HS-27A (cell line): ENCODE measurements at places on chromosomes 12 and 14.

DNA sequence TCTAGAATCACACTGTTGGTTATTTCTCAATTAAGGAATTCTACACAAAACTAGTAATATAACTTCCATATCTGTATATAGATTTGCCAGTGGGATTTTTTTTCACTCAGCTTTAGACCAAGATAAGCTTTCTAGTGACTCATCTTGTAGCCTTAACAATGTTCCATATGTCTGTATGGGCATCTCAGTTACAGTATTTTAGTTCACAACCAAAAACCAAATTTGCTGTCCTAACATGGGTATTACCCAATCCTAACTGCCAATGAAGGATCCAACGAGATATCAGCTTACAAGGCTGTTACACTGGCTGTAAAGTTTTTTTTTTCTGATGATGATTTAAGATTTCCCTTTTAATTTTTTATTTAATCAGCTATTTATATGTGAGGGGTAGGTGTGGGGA, 31.5 kb upstream of the KRR1 start:
- no peak for DNase-seq

DNA sequence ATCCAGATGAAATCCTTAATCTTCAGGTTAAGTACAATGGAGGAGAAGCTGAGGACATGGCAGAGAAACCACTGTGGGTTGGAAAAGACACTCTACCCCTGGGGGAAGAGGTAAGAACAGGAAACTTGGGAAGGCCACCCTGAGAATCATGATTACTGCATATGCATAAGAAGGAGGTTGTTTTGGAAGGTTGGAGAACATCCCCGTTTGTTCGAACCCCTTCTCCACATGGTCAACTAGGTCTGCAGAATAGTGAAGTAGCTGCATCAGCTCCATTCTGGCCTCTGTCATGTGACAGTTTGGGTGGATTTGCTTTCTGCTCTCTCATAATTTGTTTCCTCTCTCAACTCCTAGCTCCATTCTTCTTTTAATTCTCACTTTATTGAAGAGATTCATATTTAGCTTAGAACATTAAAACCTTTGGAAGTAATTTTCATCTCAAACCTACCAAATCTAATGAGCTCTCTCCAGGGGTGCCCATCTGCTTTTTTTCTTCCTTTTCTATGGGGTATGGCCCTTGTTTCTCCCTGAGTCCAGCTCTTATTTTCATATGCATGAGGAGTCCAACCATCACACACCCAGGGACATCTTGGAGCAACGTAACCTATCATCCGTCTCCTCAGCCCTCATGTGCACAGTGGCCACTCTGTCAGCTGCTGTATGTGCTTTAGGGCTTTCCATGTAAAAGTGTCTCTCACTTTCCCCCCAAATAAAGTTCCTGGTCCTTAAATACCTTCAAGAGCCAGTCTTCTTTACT, 820.3 kb downstream of the TMEM121 start:
- no peak for DNase-seq

DNA sequence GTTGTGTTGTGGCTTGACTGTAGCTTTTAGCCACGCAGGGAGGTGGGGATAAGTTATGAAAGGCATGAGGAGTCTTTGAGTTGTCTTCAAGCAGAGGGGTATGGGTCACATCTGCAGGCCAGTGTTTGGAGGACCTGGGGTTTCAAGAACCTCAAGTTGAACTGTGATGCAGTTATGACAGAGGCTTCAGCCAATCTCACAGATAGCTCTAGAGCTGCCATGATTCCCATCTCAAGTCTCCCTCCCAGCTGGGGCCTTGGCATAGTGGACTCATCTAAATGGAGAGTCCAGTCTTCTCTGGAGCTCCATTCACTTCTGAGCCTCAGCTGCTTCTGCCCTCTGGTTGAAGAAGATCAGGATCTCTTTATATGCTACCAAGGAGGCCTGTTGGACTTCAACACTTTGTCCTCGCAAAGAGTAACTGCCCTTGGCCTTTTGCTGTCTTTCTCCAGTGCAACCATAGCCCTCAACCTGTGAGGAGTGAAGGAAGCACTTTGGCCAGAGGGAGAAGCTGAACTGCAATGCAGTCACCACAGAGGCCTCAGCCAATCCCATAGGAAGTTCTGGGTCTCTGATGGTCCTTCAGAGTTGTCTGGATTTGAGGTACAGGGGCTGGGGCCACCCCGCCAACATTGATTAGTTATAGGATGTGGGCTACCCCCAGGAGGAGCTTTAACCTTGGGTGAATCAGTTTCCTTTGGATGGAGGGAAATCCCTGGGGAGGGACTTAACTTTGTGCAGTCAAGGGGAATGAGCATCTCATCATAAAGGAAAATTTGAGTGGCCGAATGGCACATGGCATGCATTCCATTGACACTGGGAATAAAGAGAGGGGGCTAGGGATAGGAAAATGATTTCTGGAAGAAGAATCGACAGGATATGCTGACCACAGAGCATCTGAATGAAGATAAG, 230.5 kb downstream of the PCNX1 start:
- DNase-seq = no peak

- no peak for DNase-seq
Measured at GRCh38 chr12:70551731-70552130, 85.5 kb downstream of the PTPRB start.

DNA sequence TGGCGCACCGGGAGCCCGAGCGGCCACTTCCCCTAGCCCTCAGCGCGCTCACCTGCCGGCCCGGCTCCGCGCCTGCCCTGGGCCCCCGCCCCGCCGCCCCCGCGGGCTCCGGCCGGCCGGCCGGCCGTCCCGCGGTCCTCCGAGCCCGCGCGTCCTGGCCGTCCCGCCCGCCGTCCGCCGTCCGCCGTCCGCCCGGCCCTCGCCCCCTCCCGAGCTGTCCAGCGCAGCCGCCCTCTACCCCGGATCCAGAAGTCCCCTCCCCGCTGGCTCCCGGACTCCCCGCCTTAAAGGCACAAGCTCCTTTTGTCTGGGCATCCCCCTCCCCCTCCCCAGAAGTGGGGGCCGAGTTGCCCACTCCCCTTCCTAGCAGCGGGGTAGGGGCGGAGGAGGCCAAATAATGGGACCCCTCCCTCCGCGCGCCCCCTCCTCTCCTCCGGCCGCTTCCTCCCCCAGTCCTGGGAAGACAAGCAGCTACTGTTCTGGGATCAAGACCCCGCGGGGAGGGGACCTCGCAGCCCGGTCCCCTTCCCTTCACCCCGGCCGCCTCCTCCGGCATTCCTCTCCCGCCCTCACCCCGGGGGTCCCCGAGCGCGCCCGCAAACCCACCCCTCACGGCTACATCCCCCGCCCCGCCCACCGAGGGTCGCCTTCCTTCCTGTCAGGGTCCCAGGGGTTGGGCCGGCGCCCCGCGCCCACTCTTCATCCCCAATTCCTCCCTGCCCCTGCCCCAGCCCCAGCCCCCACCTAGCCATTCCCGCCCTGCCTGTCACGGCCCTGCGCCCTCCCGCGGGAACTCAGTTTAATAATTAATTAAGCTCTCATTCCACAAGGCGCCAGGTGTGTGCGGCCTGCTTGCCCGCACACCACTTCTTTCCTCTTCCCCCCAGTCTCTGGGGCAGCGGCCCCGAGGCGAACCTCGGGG, at the start of gene ADCY6:
Gene ADCY6 (minus strand): TSS at position 236 of the 922 bp plus-strand sequence. CDS start 5,655 bp downstream, outside the sequence.
- DNase-seq = no peak

DNA sequence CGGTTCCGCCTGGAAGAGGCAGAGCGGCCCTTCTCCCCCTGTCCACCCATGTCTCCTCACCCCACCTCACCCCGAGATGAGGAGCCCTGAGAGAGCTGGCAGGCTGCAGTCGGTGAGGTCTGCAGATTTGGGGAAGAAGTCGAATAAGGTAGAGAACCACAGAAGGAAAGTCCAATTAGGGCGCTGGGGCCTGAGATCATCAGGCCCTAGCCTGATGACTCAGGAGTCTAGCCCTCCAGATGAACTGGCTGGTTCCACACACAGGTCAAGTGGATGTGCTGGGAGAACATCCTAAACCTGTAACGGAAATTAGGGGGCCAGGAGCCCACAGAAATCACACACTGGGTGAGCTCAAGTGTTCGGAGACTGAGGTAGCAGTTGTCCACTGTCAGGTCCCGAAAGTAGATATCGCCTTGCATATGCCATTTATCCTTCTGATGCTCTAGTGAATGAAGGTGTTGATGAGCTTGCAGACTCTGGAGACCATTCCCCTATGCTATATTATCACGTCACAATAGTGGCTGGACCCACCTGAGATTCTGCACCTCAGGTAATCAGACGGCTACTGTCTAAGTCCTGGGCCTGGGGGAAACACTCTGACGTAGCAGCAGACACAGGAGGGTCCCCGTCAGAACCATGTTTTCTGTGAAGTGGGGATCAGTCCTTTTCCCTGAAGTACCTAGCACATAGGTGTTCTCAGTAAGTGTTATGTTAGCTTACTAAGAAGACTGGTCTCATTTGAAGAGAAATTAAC, 886 bp upstream of the METTL17 start:
- DNase-seq = no peak

DNA sequence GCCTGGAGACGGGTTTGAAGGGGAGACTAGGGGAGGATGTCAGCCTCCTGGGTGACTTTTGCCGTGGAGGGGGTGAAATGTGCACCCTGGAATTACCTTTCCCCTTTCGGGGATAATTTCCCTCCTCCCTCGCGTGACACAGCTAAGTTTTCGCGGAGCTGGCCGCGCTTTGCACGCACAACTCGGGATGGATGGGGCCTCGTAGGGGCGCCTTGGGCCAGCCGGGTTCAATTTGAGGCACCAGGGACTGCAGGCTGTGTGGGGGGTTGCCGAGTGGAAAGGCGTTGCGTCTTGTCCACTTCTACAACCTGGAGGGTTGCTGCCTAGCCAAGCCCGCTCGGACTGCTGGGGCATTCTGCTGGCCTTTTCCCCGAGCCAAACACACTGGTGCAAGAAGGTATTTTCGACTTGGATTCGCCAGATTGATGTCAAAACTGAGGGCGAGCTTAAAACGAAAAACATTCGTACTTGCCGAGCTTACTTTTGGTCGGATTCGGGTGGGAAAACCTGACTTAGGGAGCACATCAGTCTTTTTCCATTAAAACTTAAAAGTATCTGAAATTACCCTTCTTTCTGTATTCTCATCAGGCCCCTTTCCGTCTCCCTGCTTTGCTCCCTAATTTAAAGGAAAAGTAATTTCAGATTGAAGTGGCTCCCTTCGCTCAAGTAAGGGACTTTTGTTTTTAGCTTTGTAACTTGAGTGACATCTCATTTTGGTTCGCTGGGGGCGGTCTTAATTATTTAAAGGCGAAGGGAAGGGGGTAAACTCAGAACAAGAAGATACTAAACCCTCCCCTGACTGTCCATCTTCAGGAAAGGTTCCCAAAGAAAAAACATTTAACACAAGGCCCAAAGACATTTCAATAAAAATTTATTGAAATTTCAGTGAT, 14.3 kb downstream of the TBX3 start:
- DNase-seq = no peak

DNA sequence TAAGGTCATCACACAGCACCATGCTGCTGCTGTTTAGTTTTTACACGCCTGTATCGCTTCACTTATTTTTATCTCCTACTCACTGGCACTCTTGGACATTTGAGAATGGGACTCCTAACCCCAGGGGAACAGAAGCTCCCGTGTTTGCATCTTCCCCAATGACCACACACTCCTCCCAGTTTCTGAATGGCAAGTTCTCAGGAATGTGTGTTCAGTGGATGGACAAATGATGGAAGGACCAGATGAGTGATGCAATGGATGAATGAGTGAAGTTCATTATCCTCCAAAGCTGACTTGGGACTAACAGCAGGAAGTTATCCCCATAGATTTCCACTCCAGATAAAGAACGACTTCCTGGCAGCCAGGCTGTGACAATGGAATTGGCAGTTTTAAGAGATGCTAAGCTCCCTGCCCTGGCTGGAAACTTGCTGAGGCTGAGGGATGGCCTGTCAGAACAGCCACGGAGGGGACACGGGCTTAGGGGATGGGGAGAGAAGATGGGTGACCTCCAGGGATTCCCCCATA, 231.5 kb downstream of the SLC15A4 start:
- no peak for DNase-seq

- DNase-seq = no peak
Measured at GRCh38 chr14:58738876-58739275, 101.1 kb downstream of the DACT1 start.

- DNase-seq = no peak
Measured at GRCh38 chr12:108214486-108214885, 85.4 kb downstream of the WSCD2 start.

DNA sequence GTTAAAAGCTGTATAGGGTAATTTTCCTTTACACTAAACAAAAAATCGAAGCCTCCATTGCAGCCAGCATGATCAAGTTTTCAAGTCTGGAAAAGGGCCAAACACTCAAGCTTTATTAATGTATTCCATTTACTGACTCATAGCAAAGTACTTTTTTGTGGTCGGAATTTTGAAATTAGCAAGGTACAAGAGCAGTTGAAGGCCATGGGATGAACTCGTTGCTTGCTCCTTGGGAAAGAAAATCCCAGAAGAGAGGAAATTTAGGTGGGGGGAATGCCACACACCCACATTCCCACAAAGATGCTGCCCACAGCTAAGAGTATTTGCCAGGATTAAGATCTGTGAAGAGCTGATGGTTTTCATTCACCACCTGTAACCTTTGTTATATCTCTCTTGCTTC, 333.7 kb downstream of the EGLN3 start:
- DNase-seq = peak; percentile 59

DNA sequence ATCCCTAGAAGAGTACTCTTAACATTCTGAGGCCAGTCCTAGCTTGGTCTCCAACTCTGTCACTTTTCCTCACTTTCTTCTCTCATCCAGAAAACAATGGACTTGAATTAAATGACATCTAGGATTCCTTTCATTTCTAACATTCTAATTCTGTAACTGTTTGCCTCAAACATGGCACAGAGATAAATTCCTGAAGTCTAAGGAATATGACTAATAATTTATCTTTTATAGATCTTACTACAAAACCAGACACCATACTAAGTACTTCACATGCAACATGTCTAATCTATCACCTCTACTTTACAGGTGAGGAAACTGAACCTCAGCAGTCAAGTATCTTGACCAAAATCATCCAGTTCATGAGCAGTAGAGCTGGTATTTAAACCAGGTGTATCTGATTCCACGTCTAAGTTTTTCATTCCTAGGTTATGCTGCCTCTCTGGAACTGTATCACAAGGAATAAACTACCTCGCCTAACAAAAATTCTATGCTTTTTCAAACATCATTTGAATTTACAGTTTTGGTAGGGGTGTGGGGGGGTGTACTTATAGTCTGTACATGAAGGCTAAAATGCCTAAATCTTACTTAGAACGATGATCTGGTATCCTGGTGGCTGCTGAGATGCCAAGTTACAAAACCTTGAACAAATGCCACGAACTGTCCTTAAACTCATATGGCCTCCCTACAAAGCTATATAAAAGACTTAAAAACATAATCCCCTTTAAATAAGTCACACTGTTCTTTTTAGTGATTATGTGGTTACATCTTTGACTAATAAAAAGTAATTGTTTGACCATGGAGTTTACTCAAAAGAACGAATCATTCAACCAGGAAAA, 41.6 kb downstream of the ATXN2 start:
- peak; percentile 30 for DNase-seq

DNA sequence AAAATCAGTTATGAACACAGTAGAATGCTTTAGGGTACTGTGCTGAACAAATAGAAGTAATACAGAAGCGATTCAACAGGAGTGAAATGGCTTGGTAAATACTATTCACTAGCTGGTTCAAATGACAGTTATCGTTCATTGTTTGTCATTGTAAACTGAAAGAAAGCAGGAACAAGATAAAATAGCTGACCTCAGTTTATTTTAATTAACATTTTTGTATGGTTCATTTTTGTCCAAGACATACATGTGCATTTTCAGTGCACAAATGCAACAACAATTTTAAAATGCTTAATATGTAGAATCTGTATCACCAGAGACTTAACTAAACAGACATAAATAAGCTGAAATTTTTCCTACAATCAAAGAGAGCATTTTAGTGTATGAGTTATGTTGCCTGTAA, 49.9 kb downstream of the ALX1 start:
- DNase-seq = no peak
